ENCODE measurements at places on chromosomes 5 and 9. TPM values are rescaled to one million over a fixed set of nuclear protein-coding genes. Genes with fewer than 3 reads are reported as not detected.

The FOXD4L5 gene
- total RNA-seq, result 0.23 TPM

The RNF183 gene
- not detected for total RNA-seq

The SMIM33 gene
- 0.65 TPM for total RNA-seq

The JMY gene
- total RNA-seq, result 2.1 TPM

The SHISAL2B gene
- not detected for total RNA-seq

The SPAAR gene
- not detected for total RNA-seq

The TCF7 gene
- total RNA-seq, result 93.4 TPM

The KCNIP1 gene
- not detected for total RNA-seq

The SLC34A3 gene
- total RNA-seq, result not detected

The KIF4B gene
- not detected for total RNA-seq

The CCDC187 gene
- not detected for total RNA-seq

The HTR4 gene
- not detected for total RNA-seq

The CD14 gene
- total RNA-seq, result 0.45 TPM

The AJM1 gene
- total RNA-seq, result 5.6 TPM

The SPRY4 gene
- total RNA-seq, result 0.79 TPM

The DNAI1 gene
- not detected for total RNA-seq

The SLC1A3 gene
- total RNA-seq, result not detected

The INSL4 gene
- not detected for total RNA-seq
